ENCODE measurements at places on chromosomes 4 and X.

GRCh38 chr4:124958847-124959246 is 246.3 kb upstream of the ANKRD50 start:
- DNase-seq, result no peak

DNA sequence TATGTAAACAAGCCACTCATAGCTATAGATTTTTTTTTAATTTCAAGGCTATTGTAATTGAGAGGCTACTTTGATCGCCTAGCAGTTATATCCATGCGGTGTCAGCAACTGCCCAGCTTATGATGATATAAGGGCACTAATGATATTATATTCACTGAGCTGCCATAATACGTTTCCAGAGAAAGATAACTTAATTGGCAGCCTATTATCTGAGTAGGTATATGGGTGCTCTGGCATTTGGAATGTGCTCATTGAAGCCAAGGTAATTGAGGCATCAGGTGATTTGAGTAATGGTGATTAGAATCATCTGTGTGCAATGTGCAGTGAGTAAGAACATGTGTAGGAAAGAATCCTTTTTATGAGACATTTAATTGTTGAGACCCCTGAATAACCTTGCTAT is 490.0 kb downstream of the CENPC start:
- no peak for DNase-seq

- DNase-seq, result no peak
These were observed 19.3 kb upstream of the SFRP2 start for GRCh38 chr4:153808175-153808574.

GRCh38 chr4:153275380-153276276 is 68.9 kb upstream of the MND1 start:
- no peak for DNase-seq

- no peak for DNase-seq
These were observed 4.2 kb upstream of the JCHAIN start for GRCh38 chr4:70670332-70671014.

GRCh38 chr4:146495269-146495668 is 26.5 kb downstream of the SLC10A7 start:
- no peak for DNase-seq

GRCh38 chr4:184812651-184813181 is 13.1 kb downstream of the ACSL1 start:
- no peak for DNase-seq

DNA sequence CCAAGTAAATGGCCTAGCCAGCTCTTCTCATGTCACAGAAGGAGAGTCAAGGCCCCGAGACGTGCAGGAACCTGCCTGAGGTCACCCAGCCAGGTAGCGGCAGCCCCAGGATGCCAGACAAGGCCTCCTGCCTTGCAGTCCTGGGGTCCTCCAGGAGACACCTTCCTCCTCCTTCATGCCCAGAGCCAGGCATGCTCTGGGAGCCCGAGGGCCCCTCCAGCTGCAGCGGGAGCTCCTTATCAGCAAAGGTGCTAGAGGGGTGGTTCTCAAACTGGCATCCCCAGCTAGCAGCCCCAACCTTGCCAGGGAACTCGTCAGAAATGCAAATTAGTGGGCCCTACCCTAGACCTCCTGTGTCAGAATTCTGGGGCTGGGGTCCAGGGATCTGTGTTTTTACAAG is 56.2 kb upstream of the AFAP1 start:
- no peak for DNase-seq

DNA sequence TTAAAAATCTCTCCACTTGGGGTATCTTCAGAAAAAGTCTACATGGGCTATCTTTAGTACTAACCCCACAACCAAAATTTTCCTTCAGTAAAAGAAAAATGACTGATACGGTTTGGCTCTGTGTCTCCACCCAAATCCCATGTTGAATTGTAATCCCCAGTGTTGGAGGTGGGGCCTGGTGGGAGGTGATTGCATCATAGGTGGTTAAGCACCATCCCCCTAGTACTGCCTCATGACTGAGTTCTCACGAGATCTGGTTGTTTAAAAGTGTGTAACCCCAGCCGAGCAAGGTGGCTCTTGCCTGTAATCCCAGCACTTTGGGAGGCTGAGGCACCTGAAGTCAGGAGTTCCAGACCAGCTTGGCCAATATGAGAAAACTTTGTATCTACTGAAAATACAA is 66.8 kb downstream of the USP46 start:
- no peak for DNase-seq

- no peak for DNase-seq
These were observed 755.8 kb downstream of the RPA4 start for GRCh38 chrX:97639526-97639925.

- no peak for DNase-seq
These were observed 195.7 kb downstream of the ARHGAP10 start for GRCh38 chr4:147927377-147928137.

- no peak for DNase-seq
These were observed 7.0 kb downstream of the TEX11 start for GRCh38 chrX:70901465-70901864.

- no peak for DNase-seq
These were observed 106.3 kb downstream of the FAM53A start for GRCh38 chr4:1577822-1578217.

GRCh38 chr4:14178421-14178820 is 550.9 kb upstream of the BOD1L1 start:
- no peak for DNase-seq

GRCh38 chrX:40153345-40154249 is 55.8 kb upstream of the BCOR start:
- peak; percentile 47 for DNase-seq

- DNase-seq, result no peak
These were observed 89.7 kb downstream of the SHOX start for GRCh38 chrX:720250-720649.

- DNase-seq, result no peak
These were observed 6.3 kb downstream of the CLCN4 start for GRCh38 chrX:10163031-10163430.

GRCh38 chr4:71380788-71381187 is 42.0 kb downstream of the SLC4A4 start:
- DNase-seq, result no peak

- no peak for DNase-seq
These were observed 9.6 kb upstream of the IL13RA1 start for GRCh38 chrX:118717678-118718391.

GRCh38 chrX:150775569-150776350 is 82.6 kb downstream of the MTMR1 start:
- DNase-seq, result no peak

- DNase-seq, result no peak
These were observed 181.0 kb upstream of the KCNIP4 start for GRCh38 chr4:22129454-22130029.

DNA sequence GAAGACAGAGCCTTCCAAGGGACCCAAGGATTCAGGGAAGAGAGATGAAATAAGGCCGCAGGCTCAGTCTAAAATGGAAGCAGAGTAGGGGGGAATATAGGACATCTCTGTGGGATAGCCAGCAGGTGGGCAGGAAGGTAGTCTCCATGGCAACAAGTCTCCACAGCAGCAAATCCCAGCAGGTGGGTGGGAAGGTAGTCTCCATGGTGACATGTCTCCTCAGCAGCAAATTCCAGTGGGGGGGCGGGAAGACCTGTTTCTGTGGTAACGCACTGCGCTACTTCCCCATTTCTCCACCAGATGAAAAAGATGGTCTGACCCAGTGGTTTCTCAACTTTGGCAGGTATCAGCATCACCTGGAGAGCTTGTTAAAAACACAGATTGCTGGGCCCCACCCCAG is 18.3 kb downstream of the NLGN3 start:
- DNase-seq, result no peak

DNA sequence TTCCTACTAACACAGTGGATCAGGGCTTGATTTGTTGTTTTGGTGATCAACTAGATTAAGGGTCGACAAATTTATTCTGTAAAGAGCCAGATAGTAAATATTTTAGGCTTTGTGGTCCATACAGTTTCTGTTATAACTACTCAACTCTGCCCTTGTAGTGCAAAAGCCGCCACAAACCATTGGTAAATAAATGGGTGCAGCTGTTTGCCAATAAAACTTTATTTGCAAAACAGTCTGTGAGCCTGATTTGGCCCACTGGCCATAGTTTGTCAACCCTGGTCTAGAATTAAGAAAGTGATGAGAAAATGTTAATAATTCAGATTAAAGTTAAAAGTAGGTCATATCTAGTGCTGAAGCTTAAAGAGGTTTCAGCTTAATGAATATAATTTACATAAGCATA is 84.0 kb upstream of the TRIM2 start:
- no peak for DNase-seq

DNA sequence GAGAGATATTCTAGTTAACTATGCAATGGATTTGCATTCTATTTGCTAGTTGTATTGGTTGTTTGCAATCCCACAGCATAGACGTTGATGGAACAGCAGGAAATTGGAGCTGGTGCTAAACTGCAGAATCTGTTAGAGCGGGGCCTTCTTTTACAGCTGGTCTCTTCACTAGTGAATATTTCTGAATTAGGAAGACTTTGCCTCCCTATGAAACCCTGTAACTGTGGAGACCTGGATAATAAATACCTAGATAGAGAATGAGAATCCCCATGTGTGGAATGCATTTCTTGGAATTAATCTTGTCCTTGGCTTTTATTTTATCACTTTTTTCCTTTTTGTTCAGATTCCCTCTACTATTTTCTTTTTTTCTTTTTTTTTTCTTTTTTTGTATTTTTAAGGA is 109.7 kb downstream of the SHROOM3 start:
- DNase-seq, result no peak

- DNase-seq, result no peak
These were observed 427.4 kb downstream of the RAB28 start for GRCh38 chr4:13056630-13057189.

DNA sequence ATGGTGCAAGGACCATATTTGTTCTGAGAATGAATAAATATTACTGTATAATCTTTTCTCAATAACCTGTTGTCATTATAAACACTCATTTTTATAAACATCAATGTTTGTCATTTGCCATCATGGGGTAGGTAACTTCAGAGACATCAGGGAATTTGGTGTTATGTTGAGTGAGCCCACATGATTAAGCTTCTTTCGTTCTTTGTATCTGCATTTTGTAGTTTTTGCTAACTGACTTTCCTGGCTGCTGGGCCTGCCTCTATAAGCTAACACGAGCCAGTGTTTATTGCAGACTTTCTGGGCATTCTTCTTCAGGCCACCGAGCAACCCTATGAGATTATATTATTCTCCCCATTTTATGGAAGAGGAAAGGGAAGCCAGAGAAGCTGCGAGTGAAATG is 48.8 kb upstream of the MTMR1 start:
- DNase-seq, result no peak

DNA sequence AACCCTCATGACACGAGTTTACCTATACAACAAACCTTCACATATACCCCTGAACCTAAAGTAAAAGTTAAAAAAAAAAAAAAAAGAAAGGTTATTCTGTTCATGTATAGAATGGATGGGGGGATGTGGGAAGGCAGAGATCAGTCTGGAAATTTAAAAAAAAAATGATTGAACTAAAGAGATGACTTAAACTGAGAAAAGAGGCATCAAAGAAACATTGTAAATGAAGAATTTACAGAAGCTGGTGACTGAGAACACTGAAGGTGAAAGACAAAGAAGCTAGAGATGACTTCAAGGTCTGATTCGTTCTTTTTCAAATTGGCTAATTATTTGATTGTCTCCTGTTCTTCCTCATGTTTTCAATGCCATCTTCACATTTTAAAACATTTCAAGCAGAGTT is 12.8 kb upstream of the ABCG2 start:
- no peak for DNase-seq

GRCh38 chr4:176013476-176014247 is 52.0 kb upstream of the WDR17 start:
- DNase-seq, result no peak

DNA sequence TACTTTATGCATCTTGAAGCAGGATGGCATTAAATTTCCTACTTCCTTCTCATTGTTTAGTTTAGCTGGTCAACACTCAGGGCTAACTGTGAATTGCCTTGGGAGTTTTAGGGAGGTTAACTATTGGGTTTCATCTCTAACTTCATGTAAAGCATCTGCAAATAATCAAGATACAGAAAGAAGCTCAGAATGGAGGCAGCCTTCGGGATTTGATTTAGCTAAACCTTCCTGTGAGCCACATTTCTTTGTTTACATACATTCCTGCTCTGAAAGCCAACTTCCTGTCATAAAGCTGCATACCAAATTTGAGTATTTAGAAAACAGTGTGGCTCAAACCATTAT is 131.7 kb upstream of the PCDH18 start:
- DNase-seq, result no peak

DNA sequence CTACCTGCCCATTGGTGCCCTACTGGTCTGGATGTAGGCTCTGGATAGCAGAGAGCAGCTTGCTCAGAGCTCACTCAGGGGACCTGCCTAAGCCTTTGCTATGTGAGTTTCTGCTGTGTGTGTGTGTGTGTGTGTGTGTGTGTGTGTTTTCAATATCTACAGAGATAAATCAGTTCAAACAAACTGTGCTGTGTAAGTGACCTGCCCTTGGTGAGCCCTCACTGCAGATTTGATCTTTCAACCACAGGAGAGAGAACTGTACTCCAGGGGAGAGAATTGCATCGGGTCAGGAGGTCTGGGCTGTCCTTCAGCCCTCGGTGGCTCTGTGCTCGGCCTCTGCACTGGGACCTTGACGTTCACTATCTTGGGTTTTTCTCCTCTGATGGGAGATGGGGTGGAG is 35.0 kb upstream of the CDKN2AIP start:
- DNase-seq, result no peak

DNA sequence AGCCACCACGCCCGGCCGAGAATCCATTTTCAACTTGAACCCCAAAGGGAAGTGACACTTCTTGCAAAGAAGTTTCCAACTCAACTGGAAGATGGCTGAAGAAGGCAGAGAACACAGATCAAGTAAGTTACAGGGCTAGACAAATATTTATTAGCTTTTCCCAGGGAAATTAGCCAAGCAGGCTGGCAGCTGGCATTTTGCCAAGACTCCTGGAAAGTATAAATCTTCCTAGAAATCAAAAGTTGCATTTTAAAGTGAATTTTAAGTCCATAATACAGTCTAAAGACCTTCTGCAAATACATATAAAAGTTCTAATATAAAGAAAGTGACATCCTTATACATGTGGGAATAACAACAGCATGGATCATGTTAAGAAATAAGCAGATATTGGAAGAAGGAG is 3.4 kb upstream of the MRPL1 start:
- DNase-seq, result no peak

- no peak for DNase-seq
These were observed 81.1 kb downstream of the FRAS1 start for GRCh38 chr4:78138252-78138651.

DNA sequence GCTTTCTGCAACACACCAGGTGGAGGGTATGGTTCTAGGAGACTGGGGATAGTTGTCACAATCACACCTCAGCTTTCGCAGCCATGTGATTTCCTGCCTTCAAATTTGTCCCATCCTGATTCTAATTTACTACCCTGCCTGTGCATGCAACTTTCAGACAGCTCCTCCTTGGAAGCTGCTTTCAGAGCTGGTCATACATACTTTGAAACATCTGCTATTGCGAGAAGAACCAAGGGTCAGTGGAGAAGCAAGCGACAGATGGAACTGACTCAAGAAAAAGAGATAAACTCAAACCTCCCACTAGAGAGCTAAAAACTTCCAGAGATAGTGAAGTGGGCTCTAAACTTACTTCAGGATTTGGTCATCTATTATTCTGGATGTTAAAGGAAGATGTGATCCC is 381.7 kb upstream of the FGF13 start:
- DNase-seq, result no peak
